ENCODE measurements at places on chromosomes 5 and 9. TPM values are rescaled to one million over a fixed set of nuclear protein-coding genes. Genes with fewer than 3 reads are reported as not detected.

Gene TTLL11
- total RNA-seq: 2.3 TPM

Gene ADAMTS16
- total RNA-seq: not detected

Gene PLEKHG4B
- total RNA-seq: not detected

Gene KCNV2
- total RNA-seq: not detected

Gene GFI1B
- not detected for total RNA-seq

Gene FAXDC2
- total RNA-seq: 1.1 TPM

Gene ANXA2R
- total RNA-seq: 0.26 TPM

Gene STKLD1
- under 0.01 TPM for total RNA-seq

Gene SOHLH1
- not detected for total RNA-seq

Gene FABP6
- total RNA-seq: not detected

Gene CXCL14
- 0.26 TPM for total RNA-seq

Gene DMGDH
- total RNA-seq: 11.6 TPM

Gene NUTM2G
- not detected for total RNA-seq

Gene OTP
- total RNA-seq: not detected

Gene UIMC1
- total RNA-seq: 24.5 TPM

Gene SQSTM1
- 733 TPM for total RNA-seq

Gene FBXL7
- total RNA-seq: 0.26 TPM

Gene TEX53
- not detected for total RNA-seq

Gene ADGRD2
- not detected for total RNA-seq

Gene CDKN2AIPNL
- 45.1 TPM for total RNA-seq

Gene PAEP
- not detected for total RNA-seq

Gene UBAP2
- 21.6 TPM for total RNA-seq

Gene MYORG
- total RNA-seq: 5.1 TPM

Gene CAPSL
- total RNA-seq: not detected

Gene LTC4S
- total RNA-seq: 0.38 TPM

Gene FBLL1
- not detected for total RNA-seq

Gene SLC46A2
- not detected for total RNA-seq

Gene NUTM2F
- not detected for total RNA-seq

Gene PCDHB8
- under 0.01 TPM for total RNA-seq

Data from bronchial epithelial cell (primary cell).